ENCODE measurements at places on chromosomes 2 and 18.

GRCh38 chr2:46053564-46053963, 243.6 kb upstream of the EPAS1 start:
- DNase-seq, result no peak

GRCh38 chr2:120606280-120606679, 129.4 kb upstream of the GLI2 start:
- DNase-seq, result no peak

- no peak for DNase-seq
These were observed 133.2 kb upstream of the ID2 start for GRCh38 chr2:8548619-8549150.

DNA sequence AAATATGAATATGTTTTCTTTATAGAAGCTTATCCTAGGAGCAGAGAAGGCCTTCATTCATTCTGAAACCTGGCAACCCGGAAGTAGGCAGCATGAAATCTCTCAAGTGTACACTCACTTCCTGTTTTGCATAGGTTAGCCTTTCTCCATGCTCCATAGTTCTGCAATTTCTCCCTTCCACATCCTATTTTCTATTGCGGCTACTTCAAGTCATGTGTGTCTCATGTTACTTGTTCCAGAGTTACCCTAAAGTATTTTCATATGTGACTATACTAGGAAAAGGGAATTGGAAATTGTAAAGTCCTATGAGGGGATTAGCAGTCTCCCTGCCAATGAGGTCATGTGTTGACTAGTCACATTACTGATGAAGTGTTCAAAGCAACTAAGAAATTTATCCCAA, 320.6 kb downstream of the NCKAP5 start:
- DNase-seq, result no peak

DNA sequence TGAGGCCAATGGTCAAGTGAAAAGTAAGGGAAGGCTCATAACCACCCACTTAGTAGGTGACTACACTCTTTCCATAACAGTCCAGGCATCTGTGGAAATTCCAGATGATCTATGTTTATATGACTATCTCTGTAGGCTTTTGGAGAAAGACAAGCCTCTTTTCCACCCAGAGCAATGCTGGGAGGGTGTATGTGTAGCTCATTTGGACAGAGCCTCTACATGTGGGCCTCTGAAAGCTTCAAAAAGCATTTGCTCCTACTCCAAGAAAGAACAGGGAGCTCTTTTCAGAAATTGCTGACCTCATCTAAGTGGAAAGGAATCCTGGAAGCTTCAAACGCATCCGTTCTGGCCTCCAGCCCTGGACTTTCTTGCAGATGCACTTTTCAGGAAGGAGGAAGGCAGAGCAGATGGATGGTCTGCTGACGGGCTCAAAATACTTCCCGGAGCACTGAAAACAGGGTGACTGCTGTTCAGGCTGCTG, 308.7 kb downstream of the LRATD1 start:
- no peak for DNase-seq

DNA sequence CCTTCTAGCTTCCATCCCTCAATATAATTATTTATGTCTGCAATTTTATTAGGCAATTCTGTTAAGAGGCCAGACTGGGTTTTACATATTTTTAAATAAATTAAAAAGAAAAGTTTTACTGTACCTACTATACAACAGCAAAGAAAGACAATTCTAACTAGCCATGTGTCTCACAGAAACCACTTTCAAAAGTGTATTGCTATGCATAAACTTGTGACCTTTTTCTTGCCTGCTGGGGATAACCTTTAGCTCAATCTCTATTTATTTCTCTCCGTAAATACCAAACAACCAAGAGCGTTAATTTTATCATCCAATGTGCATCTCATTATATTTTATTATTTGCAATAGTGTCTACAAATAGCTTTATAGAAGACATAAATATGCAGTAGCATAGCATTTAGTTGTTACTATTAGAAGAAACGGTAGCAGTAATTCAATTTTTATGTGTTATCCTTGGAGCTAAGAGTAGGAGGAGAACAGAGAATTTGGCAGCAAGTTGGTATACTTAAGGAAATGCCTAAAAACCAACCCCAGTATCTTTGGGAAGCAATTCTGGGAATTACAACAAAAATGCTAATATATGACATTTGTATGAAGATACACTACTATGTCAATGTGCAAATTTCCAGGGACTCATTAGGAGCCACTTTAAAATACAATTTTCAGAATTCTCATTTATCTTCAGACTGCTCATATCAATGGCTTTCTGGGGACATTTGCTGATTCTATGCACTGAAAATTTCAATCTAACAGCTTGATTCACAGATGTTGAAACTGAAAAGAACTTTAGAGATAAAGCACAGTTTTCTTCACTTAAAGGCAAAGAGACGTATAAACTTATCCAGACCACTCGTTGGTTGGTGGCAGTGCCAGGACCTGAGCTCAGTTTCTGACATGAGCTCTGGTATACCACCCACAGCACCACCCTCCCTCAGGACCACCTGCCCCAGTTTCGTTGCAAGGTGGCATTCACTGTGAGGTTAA, 23.0 kb upstream of the RTN4 start:
- no peak for DNase-seq

- DNase-seq, result no peak
These were observed 578.6 kb upstream of the RAB6C start for GRCh38 chr2:129400826-129401225.

DNA sequence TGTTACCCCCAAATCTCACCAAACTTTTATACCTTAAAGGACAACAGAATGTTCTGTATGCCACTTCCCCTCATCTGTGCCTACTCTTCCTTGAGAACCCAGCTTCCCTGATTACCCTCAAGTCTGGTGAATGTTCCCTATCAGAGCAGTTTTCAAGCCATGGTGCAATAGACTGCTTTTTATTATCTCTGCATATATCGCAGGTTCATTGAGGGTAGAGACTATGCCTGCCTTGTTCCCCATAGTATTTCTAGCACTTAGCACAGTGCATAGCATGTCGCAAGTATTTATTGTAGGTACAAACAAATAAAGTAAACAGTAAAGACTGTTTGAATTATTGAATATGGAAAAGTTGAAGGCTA, 146.6 kb downstream of the HAUS1 start:
- DNase-seq, result no peak

GRCh38 chr18:74880706-74881278, 283.1 kb downstream of the ZNF407 start:
- DNase-seq, result no peak

DNA sequence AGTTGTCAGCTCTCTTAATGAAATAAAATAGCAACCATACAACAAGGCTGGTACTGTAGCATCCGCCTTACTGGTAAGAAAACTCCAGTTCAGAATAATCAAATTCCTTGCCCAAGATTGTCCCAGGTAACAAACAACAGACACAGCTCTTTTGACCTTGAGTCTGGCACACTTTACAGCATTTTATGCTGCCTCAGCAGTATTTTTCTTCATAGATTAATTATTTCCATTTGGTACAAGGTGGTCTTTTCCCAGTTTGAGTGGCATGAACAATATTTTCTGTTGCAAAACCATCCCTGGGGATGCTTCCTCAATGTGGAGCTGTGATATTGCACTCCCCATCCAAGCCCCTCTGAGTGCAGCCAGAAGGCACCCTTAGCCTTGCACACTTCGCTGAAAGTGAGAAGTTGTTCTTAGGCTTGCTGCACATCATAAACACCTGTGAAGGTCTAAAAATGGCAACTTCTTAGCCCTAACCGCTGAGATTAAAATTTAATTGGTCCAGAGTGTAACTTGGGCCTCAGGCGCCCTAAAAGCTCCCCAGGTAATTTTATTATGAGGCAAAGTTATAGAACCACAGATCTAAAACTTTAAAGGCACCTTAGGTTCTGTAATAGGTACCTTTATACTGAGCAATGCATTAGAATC, 523.3 kb downstream of the CMPK2 start:
- DNase-seq, result no peak

DNA sequence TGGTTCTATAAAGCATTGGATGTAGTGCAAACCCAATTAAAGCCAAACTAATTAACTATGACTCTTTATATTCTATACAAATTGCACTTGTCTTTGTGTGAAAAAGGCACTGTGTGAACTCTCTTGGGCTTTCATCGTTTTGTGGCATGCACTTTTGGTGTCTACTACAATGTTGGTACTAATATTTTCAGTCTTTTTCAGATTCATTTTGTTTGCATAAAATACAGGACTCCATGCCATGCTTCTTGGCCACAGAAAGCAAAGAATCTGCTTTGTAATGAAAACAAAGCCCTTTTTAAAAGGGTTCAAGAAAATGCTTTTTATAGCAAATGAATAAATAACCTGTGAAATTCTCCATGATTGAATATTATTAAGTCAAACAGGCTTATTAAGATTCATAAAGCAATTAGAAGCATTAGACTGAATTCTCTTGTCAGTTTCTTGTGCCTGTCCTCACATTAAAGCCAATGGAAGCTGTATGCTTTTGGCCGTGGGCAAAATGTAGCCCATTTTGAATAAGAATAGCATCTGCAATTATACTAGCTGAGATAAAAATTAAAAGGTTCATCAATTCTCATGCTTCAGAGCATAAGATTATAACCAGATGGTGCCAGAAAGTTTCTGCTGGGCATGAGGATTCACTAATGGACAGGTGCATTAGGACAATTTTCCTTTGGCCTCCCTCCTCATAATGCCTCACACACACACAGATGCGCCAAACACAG, 1665.2 kb downstream of the SUCLG1 start:
- DNase-seq, result no peak

- DNase-seq, result no peak
These were observed 113.8 kb downstream of the CTAGE1 start for GRCh38 chr18:22303927-22304326.

- DNase-seq, result no peak
These were observed 60.8 kb downstream of the LIMS1 start for GRCh38 chr2:108594982-108595464.

GRCh38 chr2:85802354-85803103, 48.7 kb downstream of the ATOH8 start:
- DNase-seq, result no peak

DNA sequence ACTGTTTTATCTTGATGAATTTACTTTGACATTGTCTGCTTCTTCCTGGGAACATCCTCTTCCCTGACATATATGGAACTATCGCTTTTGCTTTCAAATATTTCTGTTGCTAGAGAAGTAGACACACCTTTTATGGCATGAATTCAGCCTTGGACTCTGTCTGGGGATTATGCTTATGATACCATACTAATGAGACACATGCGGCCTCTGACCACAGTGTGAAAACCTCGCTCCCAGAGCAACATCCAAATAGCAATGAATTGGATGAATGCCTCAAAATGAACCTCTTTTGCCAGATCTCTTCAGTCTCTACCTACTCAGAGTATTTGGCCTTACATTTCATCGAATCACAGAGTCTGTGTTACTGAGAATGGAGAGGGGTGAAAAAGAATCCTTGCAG, 70.9 kb downstream of the PIEZO2 start:
- DNase-seq, result no peak

DNA sequence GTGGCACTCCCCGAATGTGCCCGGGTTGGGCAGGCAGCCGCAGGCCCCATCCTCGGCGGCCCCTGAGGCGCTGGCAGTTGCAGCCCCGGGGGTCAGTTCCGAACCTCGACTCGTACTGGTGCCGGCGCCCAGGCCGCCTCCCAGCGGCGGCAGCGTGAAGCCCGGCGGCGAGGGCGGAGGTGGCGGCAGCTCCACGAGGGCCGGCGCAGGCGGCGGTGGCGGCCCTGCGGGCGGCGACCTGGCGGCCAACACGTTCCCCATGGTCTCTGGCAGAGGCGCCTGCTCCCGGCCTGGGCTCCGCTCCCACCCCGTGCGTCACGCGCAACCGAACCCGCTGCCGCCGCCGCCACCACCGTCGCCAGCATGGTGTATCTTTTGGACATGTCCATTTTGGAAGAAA, 196.3 kb downstream of the CCDC74A start:
- no peak for DNase-seq

- DNase-seq, result no peak
These were observed 39.8 kb upstream of the AAK1 start for GRCh38 chr2:69683170-69683971.

Measured in activated T-cell treated with anti-CD3 and anti-CD28 coated beads, Interleukin-2, amount 50 U/mL, for 1 hour (primary cell).